ENCODE measurements at places on chromosomes 1 and 21.

DNA sequence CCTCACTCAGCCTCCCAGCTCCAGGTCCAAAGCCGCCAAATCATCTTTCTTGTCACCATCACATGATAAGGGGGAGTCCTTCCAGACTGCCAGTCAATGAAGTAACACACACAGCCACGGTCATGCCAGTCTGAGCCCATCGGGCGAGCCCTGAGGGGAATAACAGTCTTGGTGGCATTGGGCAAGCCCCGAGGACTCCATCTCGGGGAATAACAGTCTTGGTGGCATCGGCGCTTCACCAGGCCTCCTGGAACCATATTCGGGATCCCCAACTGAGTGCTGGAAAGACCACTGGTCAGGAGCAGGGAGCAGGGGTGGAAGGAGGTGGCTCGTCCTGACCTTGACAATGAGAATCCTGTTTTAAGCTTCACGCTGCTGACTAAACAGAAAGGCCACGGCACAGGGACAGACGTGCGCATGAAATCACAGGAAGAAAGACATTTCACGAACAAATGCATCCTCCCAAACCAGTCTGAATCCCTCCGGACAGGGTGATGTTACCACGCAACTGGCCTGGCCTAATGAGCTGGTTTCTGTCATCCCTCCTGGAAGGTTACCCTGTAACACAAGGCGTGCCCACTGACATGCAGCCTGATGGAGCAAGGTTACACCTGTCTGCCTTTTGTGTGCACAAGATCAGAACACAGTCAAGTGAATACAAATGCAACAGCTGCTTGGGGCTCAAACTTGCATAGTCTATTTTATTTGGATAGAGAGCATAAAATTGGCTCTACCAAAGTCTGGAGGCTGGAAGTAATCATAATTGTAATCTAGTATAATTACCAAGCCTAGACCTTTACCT is 517.4 kb downstream of the KIF26B start:
- DNase-seq = no peak

GRCh38 chr1:38940339-38941047 is 1.1 kb downstream of the RHBDL2 start:
- no peak for DNase-seq

DNA sequence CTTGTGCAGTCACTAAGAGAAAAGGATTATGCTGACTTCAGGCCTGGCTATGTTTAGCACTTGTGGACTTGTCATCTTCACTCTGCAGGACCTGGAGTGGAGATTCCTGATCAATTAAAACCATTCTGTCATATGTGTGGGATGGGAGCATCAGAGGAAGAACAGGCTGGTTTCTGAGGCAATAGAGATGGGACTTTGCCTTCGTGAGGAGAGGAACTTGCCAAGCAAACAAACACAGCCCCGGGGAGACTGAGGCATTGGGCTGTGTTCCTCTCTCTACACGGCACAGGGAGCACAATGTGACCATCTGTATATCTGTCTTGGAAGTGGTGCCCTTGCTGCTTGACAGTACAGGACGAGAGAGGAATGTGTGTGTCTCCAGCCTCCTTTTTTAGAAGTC is 23.1 kb downstream of the VASH2 start:
- DNase-seq = no peak

DNA sequence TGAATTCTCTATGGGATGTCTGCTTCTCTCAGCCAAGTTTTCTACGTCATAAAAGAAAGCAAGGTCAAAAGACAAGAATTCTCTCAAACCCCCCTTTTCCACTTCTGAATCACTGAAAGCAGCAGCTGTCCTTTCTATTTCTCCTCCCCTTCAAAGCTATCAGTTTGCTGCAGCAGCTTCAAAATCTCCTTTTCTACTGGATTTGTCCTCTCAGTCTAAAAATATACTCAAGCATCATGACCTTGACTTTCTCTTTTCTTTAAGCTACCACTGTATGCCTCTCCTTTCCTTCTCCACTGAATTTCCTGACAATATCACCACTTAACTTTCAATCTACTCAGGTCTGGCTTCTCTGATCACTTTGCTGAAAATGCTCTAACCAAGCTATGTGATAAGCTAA is 1.9 kb downstream of the WDR64 start:
- no peak for DNase-seq

DNA sequence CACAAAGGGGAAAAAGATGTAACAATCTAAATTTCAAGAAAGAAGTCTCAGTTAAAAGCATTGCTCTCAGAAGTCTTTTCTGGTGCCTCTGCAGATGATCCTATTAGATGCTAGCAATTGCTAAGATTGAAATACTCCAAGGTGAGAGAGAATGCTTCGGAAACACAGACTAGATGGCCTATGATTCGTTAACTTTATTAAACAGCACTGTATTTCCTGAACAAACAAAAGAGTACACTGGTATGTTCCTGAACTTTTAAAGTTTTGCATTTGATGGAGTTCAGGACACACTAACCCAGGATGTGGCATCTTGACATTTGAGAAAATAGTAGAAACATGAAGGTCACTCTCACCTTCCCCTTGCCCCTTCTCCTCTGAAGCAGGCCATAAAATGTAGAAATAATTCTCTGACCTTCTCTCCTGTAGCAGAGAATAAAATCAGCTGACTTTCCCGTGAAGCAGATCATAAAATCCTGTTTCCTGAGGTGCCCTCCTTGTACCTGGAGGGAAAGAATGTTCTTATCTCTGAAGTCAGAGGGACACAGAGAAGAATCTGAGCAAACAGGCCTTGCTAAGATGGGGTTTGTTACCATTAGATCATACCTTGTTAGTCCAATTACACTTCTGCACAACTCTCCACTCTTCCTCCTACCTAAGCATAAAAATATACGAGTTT is 142.9 kb upstream of the USP25 start:
- no peak for DNase-seq

- peak; percentile 81 for DNase-seq
Measured at GRCh38 chr1:233295237-233295974, at the start of gene PCNX2. Gene PCNX2, minus strand, starts transcription at chr1:233295725. Its CDS starts 247 bp downstream, at chr1:233295478.

DNA sequence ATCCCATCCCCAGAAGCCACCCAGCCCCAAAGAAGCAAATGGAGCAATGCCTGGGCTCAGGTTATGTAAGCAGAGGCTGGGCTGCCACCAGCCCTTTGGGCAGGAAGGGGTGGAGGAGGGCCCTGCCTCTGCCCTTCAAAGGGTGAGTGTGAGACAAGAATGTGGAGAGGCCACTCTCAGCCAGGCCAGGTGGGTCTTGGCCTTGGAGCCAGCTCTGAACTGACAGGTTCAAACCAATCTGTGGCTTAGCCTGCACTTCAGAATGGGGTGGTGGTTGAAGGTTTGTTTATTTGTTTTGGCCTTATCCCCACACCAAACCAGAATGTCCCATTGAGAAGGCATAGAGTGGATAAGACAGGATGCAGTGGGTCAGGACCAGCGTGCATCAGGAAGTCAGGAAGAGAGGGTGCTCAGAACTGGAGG is 29.8 kb downstream of the C1orf116 start:
- DNase-seq = no peak

DNA sequence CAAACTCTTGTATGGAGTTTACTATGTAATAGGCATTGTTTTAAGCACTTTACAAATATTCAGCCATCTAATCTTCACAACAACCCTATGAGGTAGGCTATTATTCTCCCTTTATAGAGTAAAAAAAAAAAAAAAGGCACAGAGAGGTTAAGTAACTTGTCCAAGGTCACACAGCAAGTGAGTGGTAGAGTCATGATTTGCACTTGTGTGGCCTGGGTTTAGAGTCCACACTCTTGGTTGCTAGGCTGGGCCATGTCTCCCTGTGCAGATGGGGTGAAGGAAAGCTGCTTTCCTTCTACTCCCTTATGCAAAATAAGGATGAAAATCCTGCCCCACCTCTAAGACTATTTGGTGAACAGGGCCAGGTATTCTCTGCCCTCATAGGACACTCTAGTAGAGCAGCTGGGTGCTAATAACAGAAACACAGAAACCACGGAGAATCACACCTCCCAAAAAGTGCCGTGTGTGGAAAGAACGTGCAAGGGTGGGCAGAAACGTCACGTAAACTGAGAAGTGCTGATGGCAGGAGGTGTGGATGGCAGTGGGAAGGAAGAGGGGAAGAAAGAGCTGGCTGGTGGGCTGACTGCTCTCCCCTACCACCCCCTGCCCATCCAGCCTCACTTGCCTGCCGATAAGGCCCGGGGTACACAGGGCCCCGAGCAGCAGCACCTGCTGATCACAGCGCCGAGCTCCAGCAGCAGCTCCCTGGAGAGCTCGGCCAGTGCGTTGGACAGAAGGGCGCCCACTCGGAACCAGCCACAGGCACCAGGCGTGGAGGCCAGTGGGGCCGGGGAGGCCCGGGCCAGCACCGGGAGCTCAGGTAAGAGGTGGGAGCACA is 28.3 kb upstream of the VPS13D start:
- DNase-seq = no peak

DNA sequence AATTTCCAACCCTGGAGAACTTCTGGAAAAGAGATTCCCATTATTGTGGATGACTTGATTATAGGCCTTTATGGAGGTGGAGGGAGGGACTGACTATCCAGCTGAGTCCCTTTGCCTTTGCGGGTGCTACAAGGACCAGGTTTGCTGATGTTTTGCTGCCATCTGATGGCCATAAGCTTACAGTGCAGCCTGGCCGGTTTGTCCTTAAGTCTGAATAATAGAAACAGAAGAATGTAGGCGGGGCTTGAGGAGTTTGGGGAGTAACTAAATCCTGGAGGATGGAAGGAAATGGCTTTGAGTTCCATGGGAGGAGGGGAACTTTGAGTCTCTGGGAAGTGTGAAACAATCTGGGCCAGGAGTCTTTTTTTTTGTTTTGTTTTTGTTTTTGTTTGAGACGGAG is 55.7 kb upstream of the CD1D start:
- peak; percentile 41 for DNase-seq

GRCh38 chr1:167538657-167539056 is 14.9 kb downstream of the CREG1 start:
- no peak for DNase-seq

- no peak for DNase-seq
Measured at GRCh38 chr1:66450043-66450514, 83.9 kb upstream of the SGIP1 start.

DNA sequence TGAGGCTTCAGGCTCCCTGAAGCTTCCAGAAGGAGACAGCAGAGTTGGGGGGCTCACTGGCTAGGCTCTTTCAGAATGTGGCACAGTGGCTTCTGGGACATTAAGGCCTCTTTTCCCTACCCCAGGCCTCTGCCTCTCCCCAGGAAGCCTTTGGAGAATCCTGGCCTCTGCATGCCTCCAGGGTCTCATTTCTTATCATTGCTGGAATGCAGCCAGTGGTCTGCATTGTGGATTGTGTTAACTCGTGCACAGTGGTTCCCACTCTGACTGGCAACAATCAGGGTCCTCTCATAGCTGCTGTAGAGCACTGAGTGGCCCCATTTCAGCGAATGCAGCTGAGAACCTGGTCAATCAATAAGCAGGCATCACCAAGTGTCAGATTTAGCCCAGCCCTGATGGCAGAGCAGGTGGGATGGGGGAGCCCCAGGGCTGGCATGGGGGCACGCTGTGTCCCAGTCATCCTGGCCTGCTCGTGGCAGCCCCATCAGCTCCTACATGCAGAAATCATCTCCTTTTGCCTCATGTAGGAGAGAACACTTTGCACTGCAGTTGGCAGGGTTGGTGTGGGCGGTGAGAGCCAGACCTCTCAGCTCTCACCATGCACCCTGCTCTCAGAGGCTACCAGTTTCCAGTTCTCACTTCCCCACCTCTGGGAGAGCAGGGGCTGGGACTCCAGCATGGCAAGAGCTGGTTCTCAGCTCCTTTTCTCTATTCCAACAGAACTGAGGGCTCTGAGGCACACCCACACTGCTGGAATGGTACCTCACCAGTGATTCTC is 13.4 kb downstream of the ADORA1 start:
- DNase-seq = no peak

DNA sequence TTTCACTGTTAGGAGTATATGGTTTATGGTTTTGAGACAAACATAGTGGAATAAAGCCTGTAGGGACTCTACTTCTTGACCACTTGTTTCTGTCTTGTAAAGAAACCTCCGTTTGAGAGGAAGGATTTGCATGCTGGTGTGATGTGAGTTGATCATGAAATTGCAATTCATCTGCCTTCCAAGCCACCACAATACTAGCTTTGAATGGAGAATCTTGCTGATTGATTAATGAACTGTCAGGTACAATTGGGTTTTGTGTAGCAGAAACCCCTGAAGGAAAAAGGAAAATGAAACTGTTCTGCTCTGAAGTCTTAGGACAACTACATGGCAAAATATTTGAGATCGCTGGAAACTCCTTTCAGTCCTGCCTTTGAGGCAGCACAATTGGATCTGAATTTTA is 90.7 kb downstream of the VPS13D start:
- no peak for DNase-seq

DNA sequence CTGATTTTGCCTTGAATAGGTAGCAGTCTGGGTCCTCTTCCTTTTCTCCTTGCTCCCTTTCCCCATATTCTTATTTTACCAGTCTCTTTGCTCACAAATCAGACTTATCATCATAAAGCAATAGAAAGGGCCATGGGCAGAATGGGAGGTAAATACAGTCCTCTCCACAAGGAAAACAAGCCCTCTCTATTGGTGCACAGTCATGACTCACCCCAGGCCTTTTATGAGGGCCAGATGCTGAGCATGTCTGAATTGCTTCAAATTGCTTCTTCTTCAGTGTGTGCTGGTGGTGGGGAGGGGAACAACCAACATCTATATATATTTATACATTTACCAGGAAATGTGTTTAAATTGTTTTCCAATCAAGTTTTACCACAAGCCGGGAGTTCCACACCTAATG is 75.2 kb downstream of the GFI1 start:
- DNase-seq = peak; percentile 12

DNA sequence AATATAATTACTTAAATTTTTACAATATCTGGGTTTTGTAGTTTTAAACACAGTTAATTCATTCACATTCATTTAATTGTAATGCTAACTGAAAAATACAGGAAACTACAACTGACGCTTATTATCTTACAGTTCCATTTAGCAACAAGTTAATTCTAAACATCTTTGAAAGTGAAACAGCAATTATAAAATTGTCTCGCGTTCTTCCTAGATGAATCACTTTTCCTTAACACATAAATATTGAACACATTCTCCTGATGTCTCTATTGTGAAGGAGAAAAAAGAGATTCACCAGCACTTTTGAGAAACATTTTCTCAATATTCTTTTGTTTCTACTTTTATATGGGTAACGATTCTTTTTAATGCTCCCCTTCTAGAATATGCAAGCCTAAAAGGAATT is 6.4 kb downstream of the PTGFR start:
- no peak for DNase-seq

GRCh38 chr1:34029515-34029914 is 135.5 kb downstream of the CSMD2 start:
- DNase-seq = no peak

- no peak for DNase-seq
Measured at GRCh38 chr1:36157115-36157903, 1.3 kb downstream of the MAP7D1 start.

Measured in NCI-H1436 (cell line).